ENCODE measurements at places on chromosomes 13 and 19.

GRCh38 chr13:73195091-73195490 is 136.3 kb downstream of the KLF5 start:
- DNase-seq: no peak

DNA sequence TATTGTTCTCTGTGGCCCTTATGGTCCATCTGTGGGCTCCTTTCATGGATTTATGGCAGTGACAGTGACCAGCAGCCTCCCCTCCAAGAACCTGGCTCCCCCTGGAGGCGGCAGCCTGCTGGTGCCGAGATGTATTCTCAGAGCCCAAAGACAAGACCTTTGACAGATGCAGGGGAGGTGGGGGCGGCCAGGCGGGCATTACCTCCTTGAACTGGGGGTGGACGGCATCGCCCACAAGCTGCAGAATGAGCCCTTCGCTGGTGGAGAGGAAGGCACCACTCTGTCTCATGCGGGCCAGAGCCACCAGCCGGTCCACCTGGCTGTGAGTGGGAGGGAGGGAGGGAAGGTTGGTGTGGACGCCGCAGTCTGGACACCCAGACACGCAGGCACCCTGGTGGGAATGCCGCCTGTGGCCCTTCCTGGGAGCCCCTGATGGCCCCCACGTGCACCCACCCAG is 6.6 kb downstream of the ISOC2 start:
- peak; percentile 59 for DNase-seq

DNA sequence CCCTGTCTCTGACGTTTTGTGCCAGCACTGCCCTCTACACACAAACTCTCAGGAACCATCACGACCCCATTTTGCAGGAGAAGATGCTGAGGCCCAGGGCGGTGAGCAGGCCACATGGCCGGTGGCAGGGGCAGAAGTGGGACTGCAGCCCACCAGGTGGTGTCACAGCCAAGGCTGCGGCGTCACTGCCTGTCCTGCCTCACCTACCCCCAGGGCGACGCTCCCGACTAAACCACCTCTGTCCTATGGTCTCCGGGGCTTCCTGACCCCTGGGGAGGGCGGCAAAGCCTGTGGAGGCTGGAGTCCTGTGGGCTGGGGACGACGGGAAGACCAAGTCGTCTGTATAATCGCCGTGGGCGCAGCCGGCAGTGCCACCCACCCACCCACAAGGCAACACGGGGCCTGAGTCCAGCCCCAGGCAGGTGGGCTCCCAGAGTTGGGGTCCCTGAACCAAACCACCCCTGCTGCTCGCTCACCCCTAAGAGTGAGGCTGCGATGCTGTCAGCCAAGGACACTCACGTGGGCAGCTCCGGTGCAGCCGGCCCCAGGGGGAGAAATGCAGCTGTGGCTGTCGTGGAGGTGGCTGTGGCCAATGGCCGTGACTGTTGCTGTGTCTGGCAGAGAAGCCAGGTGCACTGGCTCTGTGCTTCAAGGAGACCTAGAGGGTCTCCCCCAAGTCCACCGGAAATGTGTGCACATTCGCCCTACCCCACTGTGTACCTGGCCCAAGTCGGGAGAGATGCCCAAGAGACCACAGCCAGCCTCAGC is 29.7 kb downstream of the RASA3 start:
- DNase-seq: no peak

- no peak for DNase-seq
Observed at GRCh38 chr13:112332727-112333126, 43.4 kb upstream of the SPACA7 start.

DNA sequence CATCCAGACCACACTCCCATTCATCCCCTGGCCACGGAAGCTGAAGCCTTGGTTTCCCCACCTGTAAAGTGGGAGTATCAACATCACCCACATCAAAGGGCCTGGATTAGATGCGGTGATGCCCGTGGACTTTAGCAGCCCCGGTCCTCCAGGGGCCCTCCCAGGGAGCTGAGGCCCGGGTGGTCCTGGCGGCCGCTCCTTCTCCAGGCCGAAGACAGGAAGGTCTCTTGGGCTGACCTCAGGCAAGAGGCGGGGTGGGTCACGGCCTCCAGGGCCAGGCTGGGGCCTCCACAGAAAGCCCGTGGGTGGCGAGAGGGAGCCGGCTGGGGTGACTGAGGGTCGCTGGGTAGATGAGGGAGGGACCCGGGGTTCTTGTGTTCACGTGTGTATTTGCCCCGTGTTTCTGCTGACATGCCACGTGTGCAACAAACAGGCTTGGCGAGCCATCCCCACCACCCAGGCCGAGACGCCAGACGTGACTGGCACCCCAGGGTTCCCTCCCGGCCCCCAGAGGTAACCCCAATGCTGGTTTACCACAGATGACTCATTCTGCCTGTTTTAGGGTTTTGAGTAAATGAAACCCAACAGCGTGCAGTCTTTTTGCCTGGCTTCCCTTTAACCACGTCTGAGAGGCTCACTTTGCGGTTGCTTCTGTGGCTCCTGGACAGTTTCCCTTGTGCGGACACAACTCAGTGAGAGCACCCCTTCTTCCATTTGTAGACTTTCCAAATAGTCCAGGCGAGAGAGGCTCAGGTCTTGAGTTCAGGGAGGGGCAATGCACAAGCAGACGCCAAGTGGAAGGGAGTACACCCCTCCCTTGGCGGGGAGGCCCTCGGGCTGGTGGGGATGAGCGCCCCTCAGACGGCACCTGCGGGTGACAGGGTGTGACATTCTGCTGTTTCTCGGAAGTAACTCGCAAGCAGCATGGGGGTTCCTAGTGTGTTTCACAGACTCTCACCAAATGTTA is 42.9 kb downstream of the C13orf46 start:
- peak; percentile 72 for DNase-seq

GRCh38 chr13:55577082-55577846 is 1563.5 kb upstream of the PRR20A start:
- no peak for DNase-seq

DNA sequence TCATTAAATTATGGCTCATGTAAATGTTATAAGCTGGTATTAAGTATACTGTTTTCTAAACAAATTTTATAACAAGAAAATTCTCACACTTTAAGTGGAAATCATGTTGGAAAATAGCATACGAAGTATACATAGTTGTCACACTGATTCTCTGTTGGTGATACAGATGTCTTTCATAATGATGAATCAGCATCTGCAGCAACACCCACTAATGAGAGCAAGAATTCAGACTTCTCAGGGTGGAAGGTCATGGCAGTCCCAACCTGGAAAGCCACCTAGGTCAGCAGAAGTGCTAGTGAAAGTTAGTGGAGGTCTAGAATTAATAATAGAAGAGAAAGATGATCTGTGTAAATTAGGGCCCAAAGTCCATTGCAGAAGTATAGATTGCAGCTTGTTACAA is 719.7 kb upstream of the MIR17HG start:
- no peak for DNase-seq

DNA sequence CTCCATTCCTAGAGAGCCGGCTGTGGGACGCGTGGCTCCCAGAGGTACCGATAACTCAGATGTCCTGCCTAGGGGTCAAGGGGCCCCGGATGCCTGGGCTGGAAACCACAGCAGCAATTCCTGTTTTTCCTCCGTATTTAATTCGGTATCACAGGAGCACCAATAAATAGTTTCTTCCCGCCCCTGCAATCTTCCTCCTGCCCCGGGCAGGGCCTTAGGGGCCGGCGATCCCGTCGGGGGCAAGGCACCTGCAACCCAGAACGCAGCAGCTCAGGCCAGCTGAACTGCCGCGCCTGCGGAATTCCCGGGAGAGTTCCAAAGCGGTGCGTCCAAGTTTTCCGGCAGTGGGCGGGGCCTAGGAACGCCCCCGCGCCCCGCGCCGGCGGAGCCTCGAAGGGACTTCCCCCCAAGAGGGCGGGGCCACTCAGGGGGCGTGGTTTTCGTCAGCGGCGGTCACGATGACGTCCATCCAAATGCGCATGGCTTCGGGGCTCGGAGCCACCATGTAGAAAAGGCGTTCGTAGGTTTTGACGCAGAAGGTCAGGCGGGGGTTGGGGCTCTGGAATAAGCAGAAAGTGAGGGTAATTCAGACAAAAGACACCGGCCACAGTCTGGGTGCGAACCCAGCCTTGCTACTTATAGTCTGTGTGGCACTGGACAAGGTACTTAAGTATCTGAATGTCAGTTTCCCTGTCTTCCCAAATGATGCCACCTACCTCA is 9.7 kb upstream of the LYPD3 start:
- peak; percentile 94 for DNase-seq

- DNase-seq: no peak
Observed at GRCh38 chr19:10520652-10521318, 3.5 kb upstream of the S1PR5 start.

DNA sequence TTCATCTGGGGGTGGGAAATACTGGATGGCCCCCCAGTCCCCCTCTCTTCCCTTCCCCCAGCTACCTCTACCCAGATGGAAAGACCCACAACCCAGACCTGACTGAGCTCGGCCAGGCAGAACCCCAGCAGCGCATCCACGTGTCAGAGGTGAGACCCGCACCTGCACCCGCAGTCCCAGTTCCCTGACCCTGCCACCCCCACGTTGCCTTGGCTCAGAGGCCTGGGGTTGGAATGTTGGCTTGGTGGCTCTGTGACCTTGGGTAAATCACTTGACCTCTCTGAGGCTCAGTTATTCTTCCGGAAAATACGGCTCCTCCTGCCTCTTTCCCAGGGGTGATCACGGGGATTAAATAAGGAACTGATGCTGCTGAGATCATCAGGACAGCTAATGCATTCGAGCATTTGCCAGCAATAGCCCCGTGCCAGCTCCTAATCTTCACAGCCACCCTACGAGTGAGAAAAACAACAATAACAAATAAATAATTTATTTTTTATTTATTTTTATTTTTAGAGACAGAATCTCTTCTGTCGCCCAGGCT is 12.3 kb downstream of the CBLC start:
- no peak for DNase-seq

DNA sequence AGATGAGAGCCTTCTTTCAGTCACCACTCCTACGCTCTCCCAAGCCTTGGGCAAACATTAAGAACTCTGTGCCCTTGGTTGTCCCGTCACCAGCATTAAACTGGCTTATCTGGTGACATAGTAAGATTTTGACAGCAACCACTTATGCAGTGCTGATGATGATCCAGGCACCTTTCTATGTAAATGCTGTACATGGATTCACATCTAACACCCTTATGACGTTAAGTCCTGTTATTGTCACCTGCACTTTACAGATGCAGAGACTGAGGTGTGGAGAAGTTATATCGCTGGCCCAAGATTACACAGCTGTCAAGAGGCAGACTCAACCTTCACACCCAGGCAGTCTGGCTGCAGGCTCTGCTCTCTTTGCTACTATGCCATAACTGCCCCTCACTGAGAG is 25.0 kb downstream of the RASL11A start:
- DNase-seq: no peak

GRCh38 chr13:42538996-42539395 is 35.0 kb upstream of the TNFSF11 start:
- no peak for DNase-seq

DNA sequence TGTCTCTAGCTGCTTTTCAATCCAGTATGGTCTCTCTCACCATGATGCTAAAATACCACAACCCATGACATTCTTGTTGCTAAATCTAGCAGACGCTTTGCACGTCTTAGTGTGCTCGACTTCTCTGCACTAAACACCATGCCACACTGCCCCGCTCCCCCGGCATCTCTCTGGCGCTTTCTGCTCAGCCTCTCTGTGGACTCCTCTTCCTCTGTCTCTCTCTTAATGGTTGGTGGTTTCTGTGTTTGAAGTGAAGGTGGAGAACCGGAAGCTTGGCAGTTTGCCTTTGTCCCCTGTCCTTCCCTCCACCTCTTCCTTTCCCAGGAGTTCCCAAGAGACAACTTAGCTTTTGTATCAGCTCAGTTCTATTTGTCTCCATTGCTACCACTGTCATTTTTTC is 8.8 kb downstream of the ERCC5 start:
- DNase-seq: peak; percentile 27

- DNase-seq: no peak
Observed at GRCh38 chr19:54576411-54576976, 2.9 kb downstream of the LILRA2 start.

- DNase-seq: no peak
Observed at GRCh38 chr13:99190147-99190985, 10.3 kb upstream of the UBAC2 start.

DNA sequence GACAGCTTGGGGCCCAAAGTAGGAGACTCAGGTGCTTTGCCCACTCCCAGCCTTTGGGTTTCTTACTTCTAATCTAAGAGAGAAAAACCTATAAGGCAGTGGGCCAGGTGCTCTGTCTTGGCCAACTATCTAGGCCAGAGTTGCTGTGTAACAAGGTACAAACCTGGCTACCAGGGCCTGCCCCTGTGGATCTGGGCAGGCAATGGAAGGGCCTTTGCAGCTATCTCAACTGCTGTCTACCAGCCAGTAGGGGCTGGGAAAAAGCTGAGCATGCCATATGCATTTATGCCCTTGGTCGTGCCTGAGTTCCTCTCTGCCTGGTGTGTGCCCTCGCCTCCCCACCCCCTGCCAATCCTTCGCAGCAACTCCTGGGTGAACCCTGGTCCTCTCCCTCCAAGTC is 16.7 kb upstream of the SERPINE3 start:
- DNase-seq: no peak

DNA sequence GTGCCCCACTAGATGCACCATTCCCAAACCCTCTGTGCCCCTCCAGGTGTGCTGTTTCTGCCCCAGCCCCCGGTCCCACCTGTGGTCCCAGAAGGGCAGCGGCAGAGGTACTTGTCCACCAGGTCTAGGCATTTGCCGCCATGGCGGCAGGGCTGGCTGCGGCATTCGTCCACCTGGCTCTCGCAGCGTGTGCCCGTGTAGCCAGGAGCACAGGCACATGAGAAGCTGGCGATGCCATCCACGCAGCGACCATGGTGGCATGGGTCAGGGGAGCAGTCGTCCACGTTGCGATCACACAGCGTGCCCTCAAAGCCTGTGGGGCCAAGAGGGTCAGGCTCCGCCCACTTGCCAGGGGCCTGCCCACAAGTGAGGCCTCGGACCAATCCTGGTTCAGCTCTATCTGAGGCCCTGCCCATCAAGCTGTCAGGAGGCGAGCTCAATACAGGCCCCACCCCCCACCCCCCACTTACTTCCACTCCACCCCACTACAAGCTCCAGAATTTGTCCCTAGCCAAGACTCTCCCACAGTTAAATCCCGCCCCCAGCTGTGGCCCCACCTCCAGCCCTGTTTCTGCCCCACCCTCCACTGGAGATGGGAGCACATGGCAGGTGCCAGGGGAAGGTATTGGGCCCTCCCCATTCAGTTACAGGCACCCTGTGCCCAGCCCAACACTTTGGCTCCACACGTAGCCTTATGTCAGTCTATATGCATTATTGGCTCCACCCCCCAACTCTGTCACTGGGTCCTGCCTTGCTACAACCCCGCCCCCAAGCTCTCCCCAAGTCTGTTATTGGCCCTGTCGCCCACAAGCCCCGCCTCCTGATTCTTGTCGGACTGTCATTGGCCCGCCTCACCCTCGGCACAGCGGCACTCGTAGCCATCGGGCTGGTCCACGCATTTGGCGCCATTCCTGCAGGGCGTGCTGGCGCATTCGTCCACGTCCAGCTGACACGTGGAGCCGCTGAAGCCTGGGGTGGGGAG is 13.5 kb downstream of the NOTCH3 start:
- no peak for DNase-seq

DNA sequence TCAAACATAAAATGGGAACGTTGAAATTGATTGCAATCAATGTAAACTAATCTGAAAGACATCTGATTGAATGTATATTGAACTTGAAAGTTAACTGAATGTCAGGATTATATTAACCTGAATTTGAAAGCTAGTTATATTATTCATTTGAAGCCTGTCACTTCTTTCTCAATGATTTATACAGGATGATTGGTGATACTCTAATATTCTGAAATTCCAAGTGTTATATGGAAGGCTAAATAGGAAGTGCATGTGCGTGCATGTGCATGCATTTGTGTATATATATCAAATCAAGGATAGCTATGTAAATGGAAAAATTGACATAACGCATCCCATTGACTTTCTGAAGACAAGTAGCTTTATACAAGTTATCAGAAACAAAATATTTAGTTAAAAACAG is 143.3 kb downstream of the LMO7 start:
- no peak for DNase-seq

GRCh38 chr13:51802631-51803418 is 1.1 kb downstream of the DHRS12 start:
- DNase-seq: no peak
